ENCODE measurements at places on chromosomes 16 and 17.

GRCh38 chr16:88357317-88358022, 25.3 kb upstream of the ZNF469 start:
- DNase-seq: no peak

- DNase-seq: no peak
Observed at GRCh38 chr17:81044764-81045589, 10.0 kb downstream of the BAIAP2 start.

DNA sequence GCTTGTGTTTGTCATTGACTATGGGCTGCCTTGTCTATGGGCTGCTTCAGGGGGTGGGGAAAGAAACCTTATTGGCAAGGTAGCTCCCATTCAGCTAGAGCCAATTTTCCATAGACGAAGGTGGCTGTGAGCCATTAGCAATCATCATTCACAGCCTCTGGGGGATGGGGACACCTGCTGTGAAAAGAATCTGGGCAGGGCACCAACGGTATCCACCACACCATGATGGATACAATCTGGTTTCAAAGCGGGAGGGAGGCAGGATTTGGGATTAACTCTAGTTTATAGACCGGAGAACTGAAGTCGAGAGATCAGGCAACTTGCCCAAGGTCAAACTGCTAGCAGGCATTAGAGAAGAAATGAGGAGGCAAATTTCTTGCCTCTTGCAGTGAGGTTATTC, 182.3 kb downstream of the SHISA9 start:
- no peak for DNase-seq

- no peak for DNase-seq
Observed at GRCh38 chr17:34673516-34673915, 94.1 kb downstream of the TMEM132E start.

DNA sequence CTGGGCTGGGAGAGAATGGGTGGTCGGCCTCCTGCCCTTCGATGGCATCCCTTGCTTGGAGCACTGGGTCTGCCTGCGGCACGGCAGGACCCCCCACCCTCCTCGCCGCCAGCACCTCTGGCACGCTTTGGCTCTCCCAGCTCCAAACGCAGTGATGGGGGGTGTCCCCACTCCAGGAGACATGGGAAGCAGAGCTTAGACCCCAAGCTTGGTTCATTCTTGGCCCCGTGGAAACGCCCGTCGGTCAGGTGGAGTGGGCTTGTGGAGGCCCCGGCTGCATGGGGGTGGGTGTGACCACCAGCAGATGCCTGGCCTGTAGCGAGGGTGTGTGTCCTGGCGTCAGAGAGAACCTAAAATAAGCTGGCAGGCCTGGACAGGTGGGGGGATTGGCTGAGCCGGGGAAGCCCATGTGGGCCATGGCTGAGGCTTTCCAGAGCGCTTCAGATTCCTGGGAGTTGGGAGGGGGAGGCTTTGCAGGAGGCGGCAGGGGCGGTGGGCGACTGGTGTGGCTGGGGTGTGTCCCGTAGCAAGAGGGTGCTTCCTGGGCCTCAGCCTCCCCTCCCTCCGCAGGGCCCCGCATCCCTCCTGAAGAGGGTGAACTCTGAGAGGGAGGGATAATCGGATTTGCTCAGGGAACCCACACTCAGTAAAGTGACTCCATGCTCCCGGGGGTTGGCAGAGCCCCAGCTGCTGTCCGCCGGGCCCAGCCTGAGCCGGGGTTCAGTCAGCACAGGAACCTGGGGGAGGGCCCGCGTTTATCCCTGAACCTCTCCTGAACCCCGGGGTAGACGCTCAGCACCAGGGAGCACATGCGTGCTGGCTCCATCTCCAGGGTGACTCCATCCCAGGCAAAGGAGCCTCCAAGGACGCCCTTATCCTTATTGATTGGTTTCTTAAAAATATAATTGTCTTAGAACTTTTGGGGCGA, 3.4 kb downstream of the CACNA1H start:
- DNase-seq: no peak

- DNase-seq: no peak
Observed at GRCh38 chr16:27529962-27530361, 19.8 kb downstream of the GTF3C1 start.

DNA sequence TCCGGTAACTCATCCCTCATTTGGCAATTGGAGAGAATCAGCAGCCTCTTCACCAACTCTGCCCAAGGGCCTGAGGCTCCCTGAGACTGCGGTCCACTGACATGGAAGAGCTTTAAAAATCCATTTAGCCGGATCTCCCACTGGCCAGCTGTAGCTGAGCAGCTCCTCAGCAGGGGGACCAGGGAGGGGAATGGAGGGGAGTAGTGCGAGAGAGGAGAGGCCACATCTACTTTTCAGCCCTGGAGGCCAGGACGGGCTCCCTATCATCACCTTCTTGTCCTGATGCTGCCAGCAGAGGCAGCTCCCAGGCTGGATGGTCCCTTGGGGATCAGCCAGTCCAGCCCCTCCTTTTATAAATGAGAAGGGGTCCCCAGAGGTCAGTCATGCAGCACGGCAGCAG, 25.0 kb upstream of the SPPL2C start:
- DNase-seq: no peak

DNA sequence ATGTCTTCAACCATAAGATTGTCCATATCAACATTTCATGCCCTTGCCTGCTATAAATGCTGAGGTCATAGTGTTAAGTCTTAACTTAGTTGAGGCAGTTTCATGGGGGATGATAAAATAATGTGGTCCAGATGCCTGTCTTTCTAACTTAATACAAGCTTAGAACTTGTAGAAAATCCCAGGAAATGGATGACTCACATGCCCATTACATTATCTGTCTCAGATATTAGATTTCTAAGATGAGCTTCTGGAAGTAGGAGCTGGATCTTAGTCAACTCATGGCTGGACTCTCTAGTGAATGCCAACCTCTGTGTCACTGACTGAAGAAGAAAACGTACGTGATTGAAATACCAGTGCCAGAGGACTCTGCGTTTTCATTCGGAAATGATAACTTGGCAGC, 797.5 kb upstream of the EEF2KMT start:
- no peak for DNase-seq

DNA sequence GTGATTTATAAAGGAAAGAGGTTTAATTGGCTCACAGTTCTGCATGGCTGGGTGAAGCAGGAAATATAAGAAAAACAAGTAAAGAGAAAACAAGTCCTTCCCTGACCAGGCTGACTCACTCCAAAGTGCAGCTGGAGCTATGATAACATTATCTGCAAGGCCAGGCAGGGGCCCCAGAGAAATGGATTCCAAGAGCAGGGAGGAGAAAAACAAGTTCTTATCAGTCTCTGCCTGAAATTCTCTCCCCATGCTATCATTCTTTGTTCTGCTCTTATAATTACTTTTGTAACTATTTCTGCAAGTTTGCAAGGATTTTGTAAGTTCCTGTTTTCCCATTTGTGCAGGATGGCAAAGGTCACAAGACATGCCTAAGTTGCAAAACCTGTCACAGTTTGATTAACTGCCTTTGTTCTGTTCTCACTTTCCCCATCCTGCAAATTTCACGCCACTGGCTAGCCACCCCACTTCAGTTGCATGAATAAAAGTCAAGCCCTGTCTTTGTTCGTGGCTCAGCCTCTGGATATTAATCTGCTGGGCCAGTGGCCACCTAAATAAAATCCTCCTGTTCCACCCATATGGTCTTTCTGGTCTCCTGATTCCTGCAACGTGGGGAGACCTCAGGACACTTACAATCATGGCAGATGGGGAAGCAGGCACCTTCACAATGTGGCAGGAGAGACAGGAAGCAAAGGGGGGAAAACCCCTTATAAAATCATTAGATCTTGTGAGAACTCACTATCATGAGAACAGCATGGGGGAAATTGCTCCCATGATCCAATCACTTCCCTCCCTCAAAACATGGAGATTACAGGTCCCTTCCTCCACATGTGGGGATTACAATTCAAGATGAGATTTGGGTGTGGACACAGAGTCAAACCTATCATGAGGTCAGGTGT, 13.1 kb downstream of the ABCA9 start:
- no peak for DNase-seq

- no peak for DNase-seq
Observed at GRCh38 chr17:30000755-30001257, 59.4 kb downstream of the EFCAB5 start.

- no peak for DNase-seq
Observed at GRCh38 chr16:76195056-76195455, 82.1 kb upstream of the CNTNAP4 start.

DNA sequence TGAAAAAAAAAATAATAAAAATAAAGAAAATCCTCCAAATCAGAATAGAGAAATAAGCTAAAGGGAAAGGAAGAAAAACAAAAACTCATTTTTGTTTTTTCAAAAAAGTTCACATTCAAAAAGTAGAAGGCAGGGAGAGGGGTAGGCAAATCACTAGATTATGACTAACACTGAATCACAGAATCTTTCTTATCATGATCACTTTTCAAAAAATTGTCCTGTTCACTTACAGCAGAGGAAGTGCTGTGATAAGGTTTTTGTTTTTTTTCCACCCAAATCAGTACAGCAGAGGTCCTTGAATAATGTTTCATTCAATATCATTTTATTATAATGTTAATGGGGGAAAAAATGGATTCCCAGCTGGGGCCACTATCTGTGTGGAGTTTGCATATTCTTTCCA, 106.4 kb downstream of the CA4 start:
- DNase-seq: no peak

GRCh38 chr16:3152027-3152276, 17.1 kb downstream of the ZNF213 start:
- DNase-seq: no peak

- no peak for DNase-seq
Observed at GRCh38 chr16:8898660-8899318, 16.6 kb downstream of the LITAFD start.

DNA sequence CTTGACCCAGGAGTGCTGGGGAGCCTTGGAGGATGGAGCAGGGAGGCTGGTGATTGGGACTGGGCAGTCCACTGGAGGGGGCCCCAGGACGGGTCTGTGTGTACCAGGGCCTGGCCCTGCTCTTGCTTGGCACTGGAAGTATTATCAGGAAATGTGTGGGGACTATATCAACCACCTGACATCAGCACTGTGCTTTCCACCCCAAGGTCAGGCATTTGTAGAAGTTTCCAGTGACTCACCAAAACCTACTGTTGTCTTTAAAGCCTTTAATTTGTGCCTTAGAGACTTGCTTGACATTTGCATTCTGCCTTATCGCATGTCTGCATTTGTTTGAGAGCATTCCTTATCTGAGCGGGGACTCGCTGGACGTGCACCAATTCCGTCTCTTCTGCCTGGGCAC, 323.1 kb downstream of the FOXL1 start:
- DNase-seq: no peak

DNA sequence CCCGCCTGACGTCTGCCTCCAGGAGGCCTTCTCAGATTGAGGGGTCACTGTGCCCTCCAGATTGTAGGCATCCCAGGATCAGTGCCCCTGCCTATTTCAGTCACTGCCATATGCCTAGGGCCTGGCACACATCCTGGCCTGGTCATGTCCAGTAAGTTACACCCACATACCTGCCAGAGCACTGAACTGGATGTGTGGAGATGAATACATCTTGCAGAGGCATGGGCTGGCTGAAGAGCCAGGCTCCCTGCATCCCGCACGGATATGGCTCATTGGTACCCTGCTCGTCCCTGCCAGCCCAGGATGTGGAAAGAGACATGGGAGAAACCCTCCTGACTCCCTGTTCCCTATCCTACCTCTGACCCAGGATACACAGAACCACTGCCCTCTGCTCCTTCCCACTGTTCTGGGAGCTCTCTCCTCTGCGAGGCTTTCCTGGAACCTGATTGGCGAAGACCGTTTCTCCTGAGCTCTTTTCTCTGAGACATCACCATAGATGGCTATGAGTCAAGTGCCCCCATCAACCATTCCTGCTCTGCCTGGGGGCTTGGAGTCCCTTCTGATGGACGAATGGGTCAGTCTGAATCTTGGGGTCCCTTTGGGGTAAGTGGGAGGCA, 40.0 kb upstream of the TAC4 start:
- DNase-seq: no peak

GRCh38 chr16:67430977-67431774, at the start of gene HSD11B2:
Gene HSD11B2 (plus strand): TSS chr16:67431121. CDS start chr16:67431249, 128 bp downstream.
- DNase-seq: peak; percentile 38

GRCh38 chr16:83946154-83946780, 6.8 kb upstream of the OSGIN1 start:
- DNase-seq: no peak

DNA sequence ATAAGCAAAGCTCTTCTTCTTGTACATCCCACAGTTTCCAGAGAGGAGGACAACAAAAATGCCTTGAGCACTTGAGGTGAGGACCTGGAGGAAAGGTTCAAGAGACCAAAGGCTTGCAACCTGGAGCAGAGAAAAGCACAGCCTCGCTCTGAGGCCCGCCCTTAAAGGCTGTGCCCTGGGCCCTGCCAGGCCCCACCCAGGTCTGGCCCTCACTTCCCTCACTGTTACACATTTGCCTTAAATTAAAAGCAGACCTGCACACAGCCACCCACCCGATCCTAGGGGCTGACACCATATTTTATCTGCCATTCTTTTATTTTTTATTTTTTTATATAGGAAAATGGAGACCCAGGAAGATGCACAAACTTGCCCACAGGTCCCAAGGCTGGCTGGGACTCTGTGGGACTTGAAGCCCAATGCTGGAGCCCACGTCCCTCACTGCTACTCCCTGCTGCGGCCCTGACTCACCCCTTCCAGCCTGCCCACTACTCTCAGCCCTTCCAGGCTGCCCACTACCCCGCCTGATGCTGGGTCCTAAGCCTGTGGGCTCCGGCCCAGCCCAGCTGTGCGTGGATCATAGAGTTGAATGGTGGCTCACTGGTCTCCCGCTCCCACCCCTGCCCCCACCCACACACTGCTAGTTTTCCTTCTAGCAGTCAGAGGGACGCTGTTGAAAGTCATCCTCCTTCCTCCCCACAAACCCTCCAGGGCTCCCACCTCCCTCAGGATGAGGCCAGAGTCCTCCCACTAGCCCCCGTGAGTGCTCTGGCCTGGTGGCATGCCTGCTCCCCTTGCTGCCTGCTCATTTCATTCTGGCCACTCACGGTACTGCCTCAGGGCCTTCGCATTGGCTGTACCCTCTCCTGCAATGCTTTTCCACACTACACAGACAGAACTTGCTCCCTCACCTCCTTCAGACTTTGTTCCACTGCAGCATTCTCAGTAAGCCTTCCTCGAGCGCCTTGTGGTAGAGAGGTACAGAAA, 77.6 kb upstream of the MED9 start:
- no peak for DNase-seq

DNA sequence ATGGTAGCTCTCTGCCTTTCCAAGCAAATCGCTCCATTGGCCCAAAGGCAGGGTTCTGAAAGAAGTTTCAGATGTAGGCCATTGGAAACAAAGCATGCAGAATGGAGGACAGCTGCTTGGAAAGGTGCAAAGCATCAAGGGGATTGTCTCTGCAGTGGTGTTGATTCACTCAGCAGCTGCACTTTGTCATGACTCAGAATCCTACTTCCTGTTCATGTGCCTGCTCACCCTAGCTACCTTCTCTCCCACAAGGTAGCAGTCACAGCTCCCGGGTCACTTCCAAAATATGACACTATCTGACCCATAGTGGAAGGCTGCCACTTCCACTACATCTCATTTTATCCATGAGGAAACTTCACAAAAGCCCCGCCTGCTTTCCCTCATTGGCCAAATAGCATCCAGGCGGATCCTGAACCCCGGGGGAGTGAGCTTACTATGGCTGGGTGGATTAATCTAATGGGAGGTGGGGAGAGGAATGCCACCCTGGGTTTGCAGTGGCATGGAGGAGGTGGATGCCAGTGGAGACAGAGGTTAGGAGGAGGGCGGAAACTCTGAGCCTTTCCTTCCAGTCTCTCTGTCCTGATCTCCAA, 74.7 kb upstream of the NKD1 start:
- peak; percentile 12 for DNase-seq

GRCh38 chr17:43907425-43907981, at the start of gene MPP2:
Gene MPP2 (minus strand): TSS chr17:43907536. CDS start chr17:43904460, 3,076 bp downstream.
- DNase-seq: peak; percentile 53

- DNase-seq: no peak
Observed at GRCh38 chr16:25835126-25835525, 143.4 kb downstream of the HS3ST4 start.

Measured in activated CD4-positive, alpha-beta T cell treated with anti-CD3 and anti-CD28 coated beads, Interleukin-2, amount 50 U/mL, for 48 hours (primary cell).